ENCODE measurements at places on chromosomes 7 and 10.

- peak; percentile 33 for DNase-seq
Measured at GRCh38 chr7:97145068-97145467, 27.6 kb downstream of the SDHAF3 start.

DNA sequence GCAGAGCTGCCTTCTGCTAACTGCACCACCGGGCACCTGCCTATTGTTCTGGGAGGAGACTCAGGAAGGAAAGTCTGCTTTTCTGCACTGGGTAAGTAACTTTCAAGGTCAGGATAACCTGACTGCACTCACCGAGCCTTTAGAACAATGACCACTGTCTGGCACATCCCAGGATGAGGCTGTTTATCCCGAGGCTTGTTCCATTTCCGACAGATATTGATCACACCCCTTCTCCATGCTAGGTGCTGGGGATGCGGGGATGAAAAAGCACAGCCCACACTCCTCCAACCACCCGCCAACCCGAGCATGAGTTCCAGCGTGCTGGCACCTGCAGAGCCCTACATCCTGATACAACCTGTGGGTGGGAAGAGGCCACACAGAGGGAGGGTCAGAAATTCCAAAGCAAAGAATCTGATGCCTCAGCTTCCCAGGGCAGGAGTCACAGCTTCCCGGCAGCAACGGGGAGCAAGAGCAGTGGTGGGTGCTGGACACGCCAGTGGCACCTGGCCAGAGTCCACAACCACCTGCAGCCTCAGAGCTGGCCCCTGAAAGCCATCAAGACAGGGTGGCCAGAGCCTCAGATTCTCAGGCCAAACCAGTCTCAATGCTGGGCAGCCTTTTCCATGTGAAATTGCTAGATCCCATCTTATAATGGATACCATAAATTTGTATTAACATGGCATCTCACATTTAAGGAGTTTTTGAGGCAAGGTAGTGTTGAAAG is 34.9 kb upstream of the CNPY1 start:
- no peak for DNase-seq

- no peak for DNase-seq
Measured at GRCh38 chr10:24790599-24790998, 66.9 kb upstream of the ARHGAP21 start.

DNA sequence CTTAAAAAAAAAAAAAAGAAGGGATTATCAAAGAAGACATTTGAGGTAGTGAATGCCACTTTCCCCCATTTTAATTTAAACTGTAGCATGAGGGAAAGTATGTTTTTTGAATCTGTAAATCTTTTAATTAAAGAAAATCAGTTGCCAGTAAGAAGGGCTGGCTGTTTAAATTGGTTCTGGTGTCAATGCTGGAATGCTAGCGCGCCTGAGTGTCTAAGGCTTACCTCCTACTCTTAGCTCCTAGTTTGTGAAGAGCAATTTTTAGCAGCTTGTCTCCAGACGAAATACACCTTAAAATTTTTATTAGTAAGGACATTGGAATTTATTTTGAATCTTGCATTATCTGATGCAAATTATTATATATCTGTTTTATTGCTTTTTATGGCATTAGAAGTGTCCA is 54.1 kb downstream of the UBE3C start:
- DNase-seq, result no peak

GRCh38 chr7:2154121-2154520 is 78.6 kb downstream of the MAD1L1 start:
- no peak for DNase-seq

DNA sequence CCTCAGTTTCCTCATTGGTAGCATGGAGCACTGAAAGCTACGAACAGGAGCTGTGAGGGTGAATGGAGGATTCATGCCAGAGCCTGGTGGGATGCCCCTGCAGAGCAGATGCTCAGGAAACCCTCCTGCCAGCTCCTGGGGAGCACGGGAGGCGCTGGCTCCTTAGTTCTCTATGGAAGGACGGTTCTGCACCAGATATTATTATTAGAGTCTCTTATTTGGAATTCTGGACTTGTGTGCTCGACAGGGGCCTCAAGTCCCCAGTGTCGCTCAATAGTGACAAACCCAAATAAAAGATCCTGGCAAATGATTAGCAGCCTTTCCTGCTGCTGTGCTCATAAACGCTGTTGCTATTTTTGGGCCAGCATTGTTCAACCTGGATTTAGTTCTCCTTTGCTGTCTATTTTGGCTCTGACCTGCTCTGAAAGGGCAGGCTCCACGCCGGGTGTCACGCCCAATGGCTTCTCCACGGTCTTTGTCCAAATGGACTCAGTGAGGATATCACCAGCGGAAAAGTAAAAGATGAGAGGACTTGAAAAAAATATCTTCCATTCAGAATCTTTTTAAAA is 23.0 kb upstream of the KLF6 start:
- DNase-seq, result no peak

GRCh38 chr7:143356414-143357050 is 6.0 kb downstream of the FAM131B start:
- DNase-seq, result no peak

DNA sequence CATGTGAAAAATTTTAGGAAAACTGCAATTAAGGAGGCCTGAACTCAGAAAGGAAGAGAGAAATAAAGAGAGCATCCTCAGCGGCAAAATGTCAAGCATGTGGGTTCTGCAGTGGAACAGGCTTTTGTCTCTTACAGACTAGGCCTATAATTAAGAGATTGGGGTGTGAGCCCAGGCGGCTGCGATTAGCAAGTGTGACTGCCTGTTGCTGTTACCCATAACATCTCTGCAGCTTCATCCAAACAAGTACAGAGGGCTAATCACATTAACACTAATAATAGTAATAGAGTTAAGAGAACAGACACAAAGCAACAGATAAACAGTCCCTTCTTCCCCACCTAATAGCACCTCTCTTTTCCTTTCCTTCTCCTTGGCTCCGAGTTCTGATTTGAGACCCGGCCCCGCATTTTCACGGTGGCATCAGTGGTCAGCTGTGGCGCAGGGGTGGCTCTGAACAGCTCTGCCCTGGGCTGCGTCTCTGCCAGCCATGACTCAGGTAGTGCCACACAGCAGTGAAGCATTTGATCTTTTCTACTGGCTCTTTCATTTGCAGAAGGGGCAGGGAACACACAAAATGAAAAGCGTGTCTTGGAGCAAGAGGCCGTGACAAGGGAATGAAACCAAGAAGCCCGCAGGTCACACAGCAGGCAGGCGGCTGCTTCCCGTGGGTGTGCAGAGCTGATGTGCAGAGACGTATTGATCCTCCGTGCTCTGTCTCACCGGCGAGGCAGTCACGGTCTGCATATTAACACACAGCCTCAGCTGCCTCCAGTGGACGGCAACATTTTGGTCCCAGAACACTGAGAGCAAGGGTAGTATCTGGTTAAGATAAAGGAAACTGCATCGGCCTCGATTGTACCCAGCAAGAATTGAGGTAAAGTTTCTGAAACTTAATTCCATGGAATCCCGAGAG is 103.1 kb downstream of the KLF6 start:
- no peak for DNase-seq

DNA sequence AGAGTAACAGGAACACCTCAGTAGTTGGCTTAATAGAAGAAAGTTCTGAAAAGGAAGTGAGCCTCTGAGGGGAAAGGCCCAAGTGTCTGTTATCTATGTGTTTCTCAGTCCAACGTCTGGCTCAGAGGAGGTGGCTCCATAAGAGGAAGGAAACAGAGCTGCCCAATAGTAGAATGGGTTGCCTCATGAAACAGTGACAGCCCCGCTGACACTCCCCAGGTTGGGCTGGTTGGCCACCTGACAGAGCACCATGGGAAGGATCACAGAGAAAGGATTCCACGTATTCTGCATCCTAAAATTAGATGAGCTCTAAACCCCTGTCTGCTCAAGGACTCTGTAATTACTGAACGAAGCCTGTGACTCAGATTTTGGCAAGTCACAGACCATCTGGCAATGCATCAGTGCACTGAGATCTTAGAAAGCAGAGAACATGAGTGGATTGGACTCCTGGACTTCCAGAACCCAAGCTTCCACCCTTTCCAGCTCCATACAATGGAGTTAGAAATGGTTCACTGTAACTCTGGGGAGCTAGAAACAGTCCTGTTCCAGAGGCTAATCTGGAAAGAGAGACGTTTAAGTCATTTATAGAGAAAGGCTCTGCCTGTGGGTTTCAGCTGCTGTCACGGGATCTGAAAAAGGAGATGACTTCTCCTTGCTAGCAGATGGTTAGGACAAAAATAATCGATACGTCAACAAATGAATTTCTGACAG is 2.9 kb downstream of the PKD2L1 start:
- no peak for DNase-seq

GRCh38 chr7:135772639-135773222 is 24.1 kb upstream of the FAM180A start:
- no peak for DNase-seq

DNA sequence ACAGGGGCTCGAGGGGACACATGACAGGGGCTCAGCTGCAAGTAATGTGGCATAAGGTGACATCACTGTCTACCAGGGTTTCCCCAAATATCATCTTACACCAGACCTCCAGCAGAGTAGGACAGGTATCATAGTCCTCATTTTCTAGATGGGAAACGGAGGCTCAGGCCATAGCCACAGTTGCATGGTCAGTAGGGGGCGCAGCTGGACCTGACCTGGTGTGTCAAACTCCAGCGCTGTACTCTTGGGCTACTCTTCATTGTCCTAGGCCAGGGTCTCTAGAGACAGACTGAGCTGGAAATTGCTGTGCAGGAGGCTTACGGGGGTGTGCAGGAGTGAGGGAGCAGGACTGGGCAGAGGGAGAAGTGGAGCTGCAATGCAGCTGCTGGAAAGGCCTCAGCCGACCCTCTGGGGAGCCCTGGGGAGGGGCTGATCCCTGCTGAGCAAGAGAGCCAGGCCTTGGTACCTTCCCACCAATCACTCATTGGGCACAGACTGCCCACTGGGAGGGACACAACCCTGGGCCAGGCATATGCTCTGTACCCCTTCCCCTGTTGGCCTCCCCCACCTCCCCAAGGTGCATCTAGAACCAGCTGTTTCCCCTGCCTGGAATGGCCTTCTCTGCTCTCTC is 89.9 kb downstream of the CDH23 start:
- DNase-seq, result peak; percentile 32

GRCh38 chr10:91521439-91521838 is 111.3 kb downstream of the HECTD2 start:
- no peak for DNase-seq

DNA sequence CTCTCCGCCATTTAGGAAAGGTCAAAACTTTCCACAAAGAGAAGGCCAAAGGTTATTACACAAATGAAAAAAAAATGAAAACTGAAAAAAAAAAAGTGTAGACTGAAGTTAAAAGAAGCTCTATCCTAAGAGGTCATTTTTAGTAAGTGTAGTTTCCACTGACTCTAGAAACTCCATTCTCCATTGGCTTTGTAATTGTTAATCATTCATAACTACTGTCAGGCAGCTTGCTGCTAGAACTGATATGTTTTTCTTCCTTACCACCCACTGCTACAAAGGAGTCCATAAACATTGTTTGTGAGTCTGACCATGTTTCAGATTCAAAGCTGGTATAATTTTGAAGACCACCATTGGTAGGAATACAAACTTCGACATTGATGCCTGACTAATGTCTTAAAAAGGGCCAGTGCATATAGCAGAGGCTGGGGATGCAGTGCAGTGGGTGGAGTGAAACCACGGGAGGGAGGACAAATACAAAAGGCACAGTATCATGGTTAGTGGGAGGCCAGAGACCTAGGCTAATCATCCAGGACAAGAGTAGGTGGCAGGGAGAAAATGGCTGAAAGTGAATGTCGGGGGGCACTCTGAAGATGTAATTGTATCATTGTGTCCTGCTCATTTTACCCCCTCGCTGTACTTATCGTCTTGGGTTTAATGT is 16.9 kb upstream of the DYNC1I1 start:
- DNase-seq, result no peak

- peak; percentile 83 for DNase-seq
Measured at GRCh38 chr10:60480865-60481563, 91.3 kb upstream of the ANK3 start.

- no peak for DNase-seq
Measured at GRCh38 chr7:105330526-105330925, 58.2 kb downstream of the SRPK2 start.

GRCh38 chr7:34109936-34110780 is 204.8 kb downstream of the BMPER start:
- no peak for DNase-seq

DNA sequence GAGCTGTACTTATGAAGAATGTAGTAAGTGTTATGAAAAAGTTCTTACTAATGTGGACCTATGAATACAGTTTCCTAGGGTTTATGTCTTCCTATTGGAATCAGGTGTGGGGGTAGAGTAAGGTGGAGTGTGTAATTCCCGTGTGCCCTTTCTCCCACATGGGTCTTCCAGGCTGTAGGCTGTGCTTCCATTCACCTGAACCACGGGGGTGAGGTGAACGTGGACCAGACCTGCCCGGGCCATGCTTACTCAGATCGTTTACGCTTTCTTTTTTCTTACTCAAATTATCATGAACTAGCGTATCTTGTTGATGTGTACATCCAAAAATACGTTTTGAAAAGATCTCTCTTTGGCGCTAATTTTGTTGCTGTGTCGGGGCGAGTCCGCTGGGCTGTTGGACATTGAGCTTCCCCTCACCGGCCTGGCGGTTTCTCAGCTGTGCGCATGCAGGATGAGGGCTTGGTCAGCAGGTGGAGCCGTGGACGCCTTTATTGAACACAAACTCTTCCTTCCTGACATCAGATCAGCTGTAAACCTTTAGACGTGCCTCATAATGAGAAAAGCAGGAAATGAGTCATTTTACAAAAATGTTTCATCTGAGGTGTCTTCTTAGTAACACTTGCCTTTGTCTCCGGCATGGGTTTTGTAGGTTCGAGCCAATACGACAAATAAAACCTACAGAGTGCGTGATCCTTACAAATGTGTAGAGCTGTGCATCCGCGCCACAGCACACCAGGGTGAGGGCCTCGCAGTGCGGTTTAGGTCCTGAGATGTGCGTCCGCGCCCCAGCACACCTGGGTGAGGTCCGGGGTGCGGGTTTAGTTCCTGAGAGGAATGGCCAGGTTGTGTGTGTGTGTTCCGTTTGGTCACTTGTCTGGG is 53.8 kb downstream of the WDR37 start:
- peak; percentile 87 for DNase-seq

DNA sequence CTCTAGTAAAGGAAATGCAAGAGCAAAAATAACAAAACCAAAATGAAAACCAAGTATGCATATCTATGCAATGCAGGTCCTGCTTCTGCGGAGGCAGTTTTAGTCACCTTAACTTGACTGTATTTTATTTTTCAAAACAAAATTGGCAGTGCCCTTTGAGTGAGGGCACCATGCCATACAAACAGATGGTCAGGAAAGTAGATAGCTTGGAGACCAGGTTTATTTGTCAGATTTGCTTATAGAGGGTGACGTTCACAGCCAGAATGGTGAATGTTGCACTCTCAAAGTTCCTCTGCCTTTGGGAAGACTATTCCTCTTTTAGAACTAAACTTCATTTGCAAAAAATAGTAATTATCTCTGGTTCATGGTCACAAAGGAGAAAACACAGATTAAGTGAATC is 801.9 kb downstream of the ANKRD7 start:
- no peak for DNase-seq

- DNase-seq, result peak; percentile 21
Measured at GRCh38 chr7:154931906-154932305, 71.0 kb downstream of the PAXIP1 start.

All from kidney glomerular epithelial cell (primary cell).